ENCODE measurements at places on chromosomes 13 and 19. TPM values are rescaled to one million over a fixed set of nuclear protein-coding genes. Genes with fewer than 3 reads are reported as not detected.
A peak's percentile ranks its signal among the peaks of the same experiment; 100 is the strongest.

DNA sequence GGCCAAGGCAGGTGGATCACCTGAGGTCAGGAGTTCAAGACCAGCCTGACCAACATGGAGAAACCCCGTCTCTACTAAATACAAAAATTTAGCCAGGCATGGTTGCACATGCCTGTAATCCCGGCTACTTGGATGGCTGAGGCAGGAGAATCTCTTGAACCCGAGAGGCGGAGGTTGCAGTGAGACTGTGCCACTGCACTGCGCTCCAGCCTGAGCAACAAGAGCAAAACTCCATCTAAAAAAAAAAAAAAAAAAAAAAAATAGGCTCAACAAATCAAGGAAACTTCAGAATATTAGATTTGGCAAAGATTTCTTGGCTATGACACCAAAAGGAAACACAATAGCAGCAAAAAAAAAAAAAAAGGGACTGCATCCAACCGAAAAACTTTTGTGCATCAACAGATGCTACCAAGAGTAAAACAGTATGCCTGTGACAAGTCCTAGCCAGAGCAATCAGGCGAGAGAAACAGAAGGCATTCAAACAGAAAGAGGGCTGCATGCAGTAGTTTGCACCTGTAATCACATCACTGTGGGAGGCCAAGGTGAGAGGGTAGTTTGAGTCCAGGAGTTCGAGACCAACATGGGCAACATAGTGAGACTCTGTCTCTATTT, 23.8 kb downstream of the ZNF160 start:
- no peak for DNase-seq

GRCh38 chr13:104389691-104390090, 1323.5 kb upstream of the SLC10A2 start:
- DNase-seq = no peak

LGI4 gene
- 2.9 TPM for polyA plus RNA-seq

DNA sequence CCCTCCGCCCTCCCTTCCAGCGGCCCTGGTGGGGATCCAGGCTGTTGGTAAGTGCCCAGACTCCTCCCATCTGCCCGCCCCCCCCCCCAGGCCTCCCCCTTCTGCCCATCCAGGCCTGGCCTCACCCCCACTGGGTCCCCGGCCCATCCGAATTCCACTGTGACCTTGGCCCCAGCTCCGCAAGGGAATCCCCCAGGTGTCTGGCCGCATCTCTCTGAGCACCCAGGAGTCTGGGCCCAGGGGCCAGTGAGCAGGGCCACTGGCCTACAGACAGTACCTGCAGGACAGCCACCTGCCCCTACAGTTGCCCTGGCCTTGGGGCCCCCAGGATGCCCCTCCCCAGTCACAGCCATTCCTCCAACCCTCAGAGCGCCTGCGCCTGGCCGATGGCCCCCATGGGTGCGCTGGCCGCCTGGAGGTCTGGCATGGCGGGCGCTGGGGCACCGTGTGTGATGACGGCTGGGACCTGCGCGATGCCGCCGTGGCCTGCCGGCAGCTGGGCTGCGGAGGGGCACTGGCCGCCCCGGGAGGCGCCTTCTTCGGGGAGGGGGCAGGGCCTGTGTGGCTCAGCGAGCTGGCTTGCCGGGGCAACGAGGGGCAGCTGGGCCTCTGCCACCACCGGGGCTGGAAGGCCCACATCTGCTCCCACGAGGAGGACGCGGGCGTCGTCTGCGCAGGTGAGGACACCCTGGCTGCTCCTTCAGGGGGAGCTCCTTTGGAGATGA, 912 bp downstream of the SSC5D start:
- DNase-seq = peak; percentile 69

DNA sequence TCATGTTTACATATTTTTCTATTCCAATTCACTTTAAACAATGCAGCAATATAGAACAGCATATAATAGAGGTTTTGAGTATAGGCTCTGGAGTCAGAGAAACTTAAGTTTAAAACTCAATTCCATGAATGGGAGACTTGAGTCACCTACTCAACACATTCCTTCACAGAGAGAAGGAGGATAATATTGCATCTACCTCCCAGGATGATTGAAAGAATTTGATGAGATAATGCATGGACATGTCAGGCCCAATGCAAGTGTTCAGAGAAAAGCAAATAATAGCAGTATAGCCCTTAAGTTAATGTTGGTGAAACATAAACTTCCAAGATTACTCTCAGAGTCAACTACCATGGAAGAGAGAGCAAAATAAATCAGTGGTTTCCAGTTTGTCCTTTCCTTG, 170.2 kb downstream of the DCLK1 start:
- no peak for DNase-seq

PODNL1 gene
- polyA plus RNA-seq = 1.7 TPM

GRCh38 chr13:39379118-39379517, 223.9 kb downstream of the LHFPL6 start:
- DNase-seq = no peak

RAB3A gene
- polyA plus RNA-seq = 4.1 TPM

PPFIA3 gene
- polyA plus RNA-seq = 9.3 TPM

IRGC gene
- not detected for polyA plus RNA-seq

GRCh38 chr19:36032251-36033104, at the start of gene CLIP3:
Gene CLIP3, minus strand, starts transcription at chr19:36032873. Its CDS starts 516 bp downstream, at chr19:36032357.
- DNase-seq = peak; percentile 58

DNA sequence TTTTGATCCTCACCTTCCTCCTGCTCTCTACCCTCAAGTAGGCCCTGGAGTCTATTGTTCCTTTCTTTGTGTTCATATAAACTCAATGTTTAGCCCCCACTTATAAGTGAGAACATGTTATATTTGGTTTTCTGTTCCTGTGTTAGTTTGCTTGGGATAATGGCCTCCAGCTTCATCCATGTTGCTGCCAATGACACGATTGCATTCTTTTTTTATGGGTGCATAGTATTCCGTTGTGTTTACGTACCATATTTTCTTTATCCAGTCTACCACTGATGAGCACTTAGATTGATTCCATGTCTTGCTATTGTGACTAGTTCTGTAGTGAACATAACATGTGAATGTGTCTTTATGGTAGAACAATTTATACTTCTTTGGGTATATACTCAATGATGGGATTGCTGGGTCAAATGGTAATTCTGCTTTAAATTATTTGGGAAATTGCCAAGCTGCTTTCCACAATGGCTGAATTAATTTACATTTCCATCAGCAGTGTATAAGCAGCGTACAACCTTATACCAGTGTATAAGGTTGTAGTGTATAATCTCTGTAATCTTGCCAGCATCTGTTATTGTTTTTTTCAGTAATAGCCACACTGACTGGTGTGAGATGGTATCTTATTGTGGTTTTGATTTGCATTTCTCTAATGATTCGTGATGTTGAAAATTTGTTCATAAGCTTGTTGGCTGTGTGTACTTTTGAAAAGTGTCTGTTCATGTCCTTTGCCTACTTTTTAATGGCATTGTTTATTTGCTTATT, 288.9 kb downstream of the KCNRG start:
- no peak for DNase-seq

DNA sequence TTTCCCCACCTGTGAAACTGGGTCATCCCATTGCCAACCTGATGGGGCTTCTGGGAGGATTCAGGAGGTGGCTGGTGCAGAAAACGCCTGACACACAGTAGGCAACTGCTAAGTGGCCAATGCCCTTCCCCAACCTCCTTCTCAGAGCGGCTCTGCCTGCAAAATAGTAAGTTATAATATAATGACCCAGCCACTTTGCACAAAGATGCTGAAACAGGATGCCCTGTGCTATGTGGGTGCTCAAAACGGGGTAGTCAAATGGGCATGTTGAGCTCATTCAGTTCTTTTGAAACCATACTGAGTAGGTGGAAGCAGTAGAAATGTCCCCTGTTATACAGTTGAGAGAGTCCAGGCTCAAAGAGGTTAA, 507 bp downstream of the MARCHF2 start:
- DNase-seq = no peak

SIGLEC11 gene
- 1.5 TPM for polyA plus RNA-seq

DNA sequence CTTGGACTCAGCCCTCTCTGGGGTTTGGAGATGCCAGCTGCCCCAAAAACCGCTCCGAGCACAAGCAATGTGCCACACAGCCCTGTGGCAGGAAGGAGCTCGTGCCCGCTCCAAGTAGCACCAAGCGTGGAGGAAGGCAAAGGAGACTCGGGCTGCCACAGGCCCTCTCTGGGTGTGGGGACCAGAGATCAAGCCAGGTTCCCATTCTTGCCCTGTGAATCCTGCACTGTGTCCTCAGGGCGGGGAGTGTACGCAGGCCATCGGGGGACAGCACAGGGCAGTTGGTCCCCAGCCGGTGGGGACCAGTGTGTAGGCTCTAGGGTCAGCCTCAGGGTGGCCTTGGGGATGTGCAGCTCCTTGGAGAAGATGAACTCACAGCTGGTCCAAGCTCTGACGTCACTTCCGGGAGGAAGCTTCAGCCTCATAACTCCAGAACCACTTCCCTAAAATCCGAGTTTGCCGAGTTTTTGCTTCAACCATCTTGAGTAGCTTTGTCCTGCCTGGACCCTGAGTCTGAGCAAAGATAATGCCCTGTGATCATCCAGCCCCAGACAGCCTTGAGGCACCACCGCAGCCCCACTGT, 9.3 kb upstream of the CPAMD8 start:
- no peak for DNase-seq

DNA sequence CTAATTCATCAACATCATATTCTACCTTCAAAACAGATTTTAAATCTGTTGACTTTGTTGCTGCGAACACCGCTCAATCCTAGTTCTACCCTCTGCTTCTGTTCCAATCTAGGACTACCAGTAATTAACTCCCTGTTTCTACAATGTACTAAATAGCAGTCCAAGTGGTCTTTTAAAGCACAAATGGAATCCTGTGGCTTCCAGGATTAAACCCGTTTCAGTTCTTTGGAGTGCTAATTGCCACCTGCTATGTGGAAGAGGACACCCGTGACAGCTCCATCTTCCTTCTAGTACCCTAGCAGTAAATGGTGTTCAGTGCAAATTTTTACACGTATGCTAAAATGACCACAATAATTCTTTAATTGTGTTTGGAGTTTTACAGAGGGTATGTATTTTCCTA, 232.1 kb downstream of the TDRD3 start:
- DNase-seq = no peak

FGF14 gene
- polyA plus RNA-seq = 0.49 TPM

DNA sequence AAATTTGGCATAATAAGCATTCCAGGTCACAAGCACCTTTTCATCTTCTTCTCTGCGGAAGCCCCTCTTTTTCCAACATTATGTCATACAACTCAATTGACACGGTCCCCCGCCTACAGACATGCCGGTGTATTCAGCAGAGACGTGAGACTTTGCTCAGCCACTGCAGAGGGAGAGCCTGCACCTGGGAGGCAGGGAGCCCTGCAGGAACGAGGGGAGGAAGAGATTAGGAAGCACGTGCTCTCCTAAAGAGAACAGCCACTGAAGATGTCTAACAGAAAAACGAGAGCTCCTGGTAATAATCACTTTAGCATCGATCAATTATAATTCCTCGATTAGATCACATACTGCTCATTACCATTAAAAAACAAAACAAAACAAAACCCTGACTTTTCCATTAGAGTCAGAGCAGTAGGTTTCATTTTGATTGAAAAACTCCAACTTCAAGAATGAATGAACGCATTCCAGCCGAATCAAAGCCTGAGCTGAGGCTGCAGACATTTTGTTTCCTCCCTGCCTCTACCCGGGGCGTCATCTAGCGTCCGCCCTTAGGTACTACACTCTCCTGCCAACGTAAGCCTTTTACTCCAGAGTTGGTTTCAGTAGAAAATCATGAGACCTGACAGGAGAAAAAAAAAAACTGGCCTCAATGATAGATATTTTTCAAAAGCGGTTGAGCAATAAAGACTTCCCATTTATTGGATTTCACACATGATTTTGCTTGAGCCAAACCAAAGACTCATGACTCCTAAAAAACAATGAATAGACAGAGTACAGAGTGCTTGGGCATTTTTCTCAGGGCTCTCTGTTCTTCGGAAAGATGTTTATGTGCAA, 194.5 kb downstream of the KATNAL1 start:
- DNase-seq = peak; percentile 85

GRCh38 chr19:10975374-10976130, 14.7 kb downstream of the SMARCA4 start:
- peak; percentile 88 for DNase-seq

ZNF561 gene
- 57.1 TPM for polyA plus RNA-seq

CCDC169 gene
- 9.0 TPM for polyA plus RNA-seq

DNA sequence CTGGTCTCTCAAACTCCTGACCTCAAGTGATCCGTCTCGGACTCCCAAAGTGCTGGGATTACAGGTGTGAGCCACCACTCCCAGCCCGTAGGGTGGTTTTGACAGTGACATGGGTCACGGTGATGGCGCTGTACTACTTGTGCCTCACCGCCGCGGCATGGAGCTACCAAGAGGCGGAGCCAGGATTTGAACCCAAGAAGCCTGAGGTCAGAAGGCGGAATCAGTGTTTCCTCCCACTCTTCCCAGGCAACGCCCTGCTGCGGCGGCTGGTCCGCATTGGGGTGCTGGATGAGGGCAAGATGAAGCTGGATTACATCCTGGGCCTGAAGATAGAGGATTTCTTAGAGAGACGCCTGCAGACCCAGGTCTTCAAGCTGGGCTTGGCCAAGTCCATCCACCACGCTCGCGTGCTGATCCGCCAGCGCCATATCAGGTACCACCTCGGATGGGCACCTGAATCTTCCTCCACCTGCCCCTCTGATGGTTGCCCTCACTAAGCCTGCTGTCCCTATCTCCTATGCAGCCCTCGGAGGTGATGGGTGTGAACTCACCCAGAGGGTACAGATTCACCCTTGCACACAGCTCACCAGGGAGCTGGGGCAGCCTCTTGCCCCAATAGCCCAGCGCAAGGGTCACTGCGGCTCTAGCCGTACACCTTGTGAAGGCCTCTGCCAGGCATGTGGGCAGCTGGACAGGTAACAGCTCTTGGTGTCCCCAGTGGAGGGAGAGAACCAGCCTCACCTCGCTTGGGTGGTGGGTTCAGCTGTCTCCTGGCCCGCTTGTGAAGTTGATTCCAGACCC, 5.6 kb downstream of the RPS9 start:
- no peak for DNase-seq

- DNase-seq = no peak
Observed at GRCh38 chr19:51637362-51637978, 7.3 kb upstream of the SIGLEC5 start.

GRCh38 chr13:32125221-32125689, 93.7 kb downstream of the FRY start:
- no peak for DNase-seq

CCDC70 gene
- polyA plus RNA-seq = not detected

GRCh38 chr13:47133011-47133445, 236.2 kb upstream of the HTR2A start:
- DNase-seq = no peak

LSM7 gene
- 85.2 TPM for polyA plus RNA-seq

Measured in left lung (tissue), 14 donors.